GOT3 (cell line): ENCODE measurements at places on chromosomes 5 and 9.

- no peak for DNase-seq
These were observed 40.7 kb downstream of the FBXW11 start for GRCh38 chr5:171965745-171966144.

- no peak for DNase-seq
These were observed 200.1 kb downstream of the NSG2 start for GRCh38 chr5:174245516-174246075.

- no peak for DNase-seq
These were observed 58.5 kb downstream of the CNTRL start for GRCh38 chr9:121133104-121133816.

- no peak for DNase-seq
These were observed 129.4 kb downstream of the C9orf152 start for GRCh38 chr9:110078604-110079003.

GRCh38 chr5:56269216-56269927, 36.2 kb upstream of the ANKRD55 start:
- no peak for DNase-seq
